ENCODE measurements at places on chromosomes 7 and 10.
A peak's percentile ranks its signal among the peaks of the same experiment; 100 is the strongest.

DNA sequence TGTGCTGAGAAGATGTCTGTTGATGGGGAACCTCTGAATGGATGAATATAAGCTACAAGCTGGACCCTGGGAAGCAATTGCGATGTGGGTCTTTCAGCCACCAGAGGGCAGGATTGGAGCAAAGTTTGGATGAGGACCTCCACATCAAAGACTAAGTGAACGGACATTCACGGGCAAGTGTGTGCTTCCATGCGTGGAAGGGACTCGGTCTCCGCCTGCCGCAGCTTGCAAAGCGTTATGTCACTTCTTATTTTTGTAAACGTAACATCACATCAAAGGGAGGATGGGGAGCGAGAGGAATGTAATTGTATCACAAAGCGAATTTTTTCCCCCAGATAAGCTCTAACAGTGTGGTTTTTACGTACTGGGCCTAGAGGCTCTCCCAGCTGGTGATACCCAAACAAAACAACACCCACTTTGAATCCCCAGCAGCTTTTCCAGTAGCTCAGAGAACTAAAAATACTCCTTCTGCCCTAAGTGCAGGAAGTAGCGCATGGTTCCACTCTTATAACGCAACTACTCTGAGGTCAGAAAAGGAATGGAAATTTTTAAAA lies 65.0 kb downstream of the VWA2 start:
- DNase-seq: peak; percentile 77

GRCh38 chr10:133231946-133232574 lies 2.0 kb downstream of the UTF1 start:
- DNase-seq: no peak

DNA sequence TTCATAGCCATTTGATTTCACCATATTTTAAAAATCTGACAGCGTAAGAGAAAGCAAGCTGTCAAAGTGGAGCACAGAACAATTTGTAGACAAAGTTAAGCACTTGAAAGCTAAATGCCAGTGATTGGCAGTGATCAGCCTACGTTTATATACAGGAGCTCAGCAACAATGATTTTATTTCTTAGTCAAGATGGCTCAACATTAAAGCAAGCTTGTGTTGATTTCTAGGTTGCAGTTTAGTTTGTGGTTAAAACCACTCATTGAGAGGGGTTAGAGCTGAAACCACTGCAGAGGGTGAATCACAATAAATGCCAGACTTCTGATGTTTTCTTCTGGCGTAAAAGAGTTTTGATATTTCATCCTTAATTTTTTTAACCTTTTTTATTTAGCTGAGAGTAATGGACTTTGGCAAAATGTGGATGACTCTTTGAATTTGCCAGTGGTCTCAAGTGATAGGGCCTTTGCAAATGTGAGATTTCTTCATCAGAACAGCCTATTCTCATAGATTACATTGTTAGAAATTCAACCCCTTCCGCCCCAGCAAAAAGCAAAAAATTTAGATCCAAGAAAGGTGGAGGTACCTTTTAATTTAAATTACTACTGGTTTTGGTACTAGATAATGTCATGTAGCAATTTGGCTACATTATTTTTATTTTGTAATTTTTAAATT lies 73.8 kb downstream of the SHOC2 start:
- DNase-seq: no peak

GRCh38 chr7:122532406-122533269 lies 166.3 kb downstream of the RNF133 start:
- no peak for DNase-seq

- DNase-seq: no peak
Measured at GRCh38 chr7:85469446-85470010, 282.7 kb upstream of the SEMA3D start.

DNA sequence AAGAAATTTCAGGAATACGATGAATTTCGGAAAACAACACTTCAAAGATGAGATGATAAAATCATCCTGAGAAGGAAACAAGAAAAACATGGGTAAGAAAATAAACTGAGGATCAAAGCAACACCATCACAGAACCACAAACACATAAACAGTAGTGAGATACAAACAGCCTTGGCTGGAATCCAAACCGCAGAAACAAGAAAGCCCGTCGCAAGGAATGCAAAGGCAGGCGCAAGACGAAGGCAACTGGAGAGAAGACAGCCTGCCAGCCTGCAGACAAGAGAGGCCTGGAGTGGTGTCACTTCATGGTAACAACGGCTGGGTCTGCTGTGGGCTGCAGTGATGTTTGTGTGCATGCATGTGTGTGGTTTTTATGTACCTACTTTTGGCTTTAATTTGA lies 61.8 kb upstream of the DRGX start:
- DNase-seq: no peak

DNA sequence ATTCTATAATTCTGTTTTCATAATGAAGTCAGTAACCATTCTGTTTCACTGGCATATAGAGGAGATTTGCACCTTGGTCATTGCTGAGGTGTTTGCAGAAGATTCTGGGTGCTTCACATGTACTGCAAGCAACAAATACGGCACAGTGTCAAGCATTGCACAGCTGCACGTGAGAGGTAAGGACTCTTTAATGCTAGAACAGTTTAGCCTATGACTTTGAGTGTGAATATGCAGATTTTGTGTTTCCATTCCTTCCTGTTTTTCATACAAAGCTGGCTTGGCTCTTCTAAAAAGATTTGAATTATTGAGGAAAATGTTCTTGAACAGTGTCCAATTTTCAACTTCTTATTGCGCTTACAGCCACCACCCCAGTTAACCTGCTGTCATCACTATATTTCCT lies 56.4 kb downstream of the MYPN start:
- DNase-seq: no peak

GRCh38 chr7:55110993-55111361 lies 92.2 kb downstream of the EGFR start:
- DNase-seq: no peak

- no peak for DNase-seq
Measured at GRCh38 chr10:59234816-59235429, 58.5 kb downstream of the PHYHIPL start.

GRCh38 chr7:144820552-144820951 lies 15.3 kb downstream of the TPK1 start:
- no peak for DNase-seq

- no peak for DNase-seq
Measured at GRCh38 chr10:60537697-60538096, 148.0 kb upstream of the ANK3 start.

DNA sequence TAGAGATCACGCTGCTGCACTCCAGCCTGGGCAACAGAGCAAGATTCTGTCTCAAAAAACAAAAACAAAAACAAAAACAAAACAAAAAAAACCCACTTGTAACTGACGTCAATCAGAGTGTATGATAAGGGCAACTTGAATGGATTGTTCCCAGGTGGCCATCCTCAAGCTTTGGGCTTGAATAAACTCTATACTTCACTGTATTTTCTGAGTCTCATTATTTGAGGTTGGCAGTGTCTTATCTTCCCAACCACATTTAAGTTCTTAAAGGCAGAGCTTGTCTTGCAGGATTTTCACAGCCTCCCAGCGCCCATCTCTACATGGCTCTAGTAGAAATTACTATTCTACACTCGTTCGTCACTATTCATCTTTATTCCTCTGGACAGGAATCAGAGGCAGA lies 5.1 kb upstream of the OAT start:
- DNase-seq: no peak

- DNase-seq: no peak
Measured at GRCh38 chr10:125662584-125662983, 20.4 kb downstream of the TEX36 start.

DNA sequence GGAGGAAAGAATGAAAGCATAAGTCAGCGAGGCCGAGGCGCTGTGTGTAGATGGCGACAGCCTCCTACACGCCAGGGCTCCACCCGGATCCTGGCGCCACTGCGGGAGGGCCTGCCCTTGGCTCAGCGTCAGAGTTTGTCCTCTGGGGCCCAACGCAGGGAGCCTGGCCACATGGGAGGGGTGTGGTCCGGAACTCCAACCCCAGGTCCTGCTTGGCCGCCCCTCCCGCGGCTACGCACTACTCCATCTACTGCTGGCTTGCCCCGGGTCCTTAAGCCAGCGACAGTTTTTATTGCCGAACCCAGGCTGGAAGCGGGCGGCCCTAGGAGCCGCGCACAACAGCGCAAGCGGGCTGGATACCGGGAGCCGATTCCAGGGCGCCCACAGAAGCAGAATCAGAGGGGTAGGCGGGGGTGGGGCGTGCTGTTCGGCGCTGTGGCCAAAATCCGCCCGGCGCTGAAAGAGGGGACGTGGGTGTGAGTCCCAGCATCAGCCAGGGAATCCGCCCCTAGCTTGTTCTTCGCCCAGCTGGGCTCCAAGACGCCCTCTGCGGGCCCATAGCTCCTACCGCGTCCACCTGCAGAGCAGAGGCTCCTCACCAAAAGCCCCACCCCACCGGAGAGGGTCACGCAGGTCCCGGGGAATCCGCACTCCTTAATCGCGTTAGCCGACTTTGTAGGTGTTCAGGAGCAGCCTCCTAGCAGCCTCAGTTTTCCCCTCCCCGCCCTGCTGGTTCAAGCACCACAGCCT lies 4.5 kb downstream of the KAZALD1 start:
- DNase-seq: no peak

Data from occipital lobe (tissue), 3 donors.